ENCODE measurements at places on chromosomes 2 and 18. TPM values are rescaled to one million over a fixed set of nuclear protein-coding genes. Genes with fewer than 3 reads are reported as not detected.

DNA sequence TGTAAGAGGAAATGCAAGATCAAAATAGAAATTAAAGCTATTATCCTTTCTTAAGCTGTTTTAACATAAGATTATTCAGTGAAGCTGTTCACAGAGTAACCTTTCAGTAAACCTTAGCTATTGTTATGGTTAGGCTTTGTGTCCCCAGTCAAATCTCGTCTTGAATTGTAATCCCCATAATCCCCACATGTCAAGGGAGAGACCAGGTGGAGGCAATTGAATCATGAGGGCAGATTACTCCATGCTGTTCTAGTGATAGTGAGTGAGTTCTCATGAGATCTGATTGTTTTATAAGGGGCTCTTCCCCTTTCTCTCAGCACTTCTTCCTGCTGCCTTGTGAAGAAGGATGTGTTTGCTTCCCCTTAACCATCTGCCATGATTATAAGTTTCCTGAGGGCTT, 424.4 kb downstream of the DSEL start:
- H3K36me3 ChIP-seq = no peaks in the 10 kb centered on the region
- no peak overlapping the region for H3K4me3 ChIP-seq

- H3K4me3 ChIP-seq = no peak overlapping the region
- no peaks in the 10 kb centered on the region for H3K36me3 ChIP-seq
- no peaks in the 10 kb centered on the region for H3K27me3 ChIP-seq
Observed at GRCh38 chr2:45743531-45744396, 92.3 kb downstream of the PRKCE start.

- H3K36me3 ChIP-seq = no peaks in the 10 kb centered on the region
- no peaks in the 10 kb centered on the region for H3K4me1 ChIP-seq
- no peaks in the 10 kb centered on the region for H3K27me3 ChIP-seq
- H3K4me3 ChIP-seq = no peak overlapping the region
- DNase-seq = no peak
Observed at GRCh38 chr2:231687961-231688360, 20.4 kb upstream of the PTMA start.

Gene GKN2
- not detected for total RNA-seq

Gene CYP26B1
- total RNA-seq = not detected
